ENCODE measurements at places on chromosomes 12 and 14.
A peak's percentile ranks its signal among the peaks of the same experiment; 100 is the strongest.

- no peak for DNase-seq
These were observed 7.7 kb downstream of the FOS start for GRCh38 chr14:75286313-75286712.

DNA sequence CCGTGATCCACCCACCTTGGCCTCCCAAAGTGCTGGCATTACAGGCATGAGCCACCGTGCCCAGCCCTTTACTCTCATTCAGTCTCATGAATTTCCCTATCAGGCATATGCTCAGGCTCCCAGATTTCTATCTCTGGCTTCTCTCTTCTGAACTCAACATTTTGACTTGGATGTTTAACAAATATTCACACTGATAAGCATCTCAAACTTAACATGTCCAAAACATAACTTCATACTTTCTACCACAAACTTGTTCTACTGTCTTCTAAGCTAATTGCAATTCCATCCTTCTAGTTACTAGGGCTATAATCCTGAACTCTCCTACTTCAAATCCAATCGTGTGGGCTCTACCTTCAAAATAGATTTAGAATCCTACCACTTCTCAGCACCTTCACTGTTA, 73.9 kb upstream of the PAWR start:
- no peak for DNase-seq

DNA sequence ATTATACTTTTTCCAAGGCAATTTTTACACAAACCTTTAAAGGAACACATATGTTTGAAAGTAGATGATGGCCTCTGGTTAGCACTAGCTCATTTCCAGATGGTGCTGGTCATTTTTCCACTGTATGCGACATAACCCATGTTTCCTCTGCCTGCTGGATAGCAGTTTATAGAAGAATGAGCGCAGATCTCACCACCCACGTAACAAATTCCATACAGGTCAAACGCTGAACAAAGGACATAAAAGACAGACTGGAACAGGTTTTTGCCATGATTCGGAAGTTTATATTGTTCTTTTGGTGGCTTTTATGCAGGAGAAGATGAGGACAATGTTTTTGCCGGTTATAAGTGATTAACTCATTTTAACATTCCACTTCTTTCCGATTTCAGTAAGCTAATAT, 30.7 kb downstream of the PPP1R36 start:
- no peak for DNase-seq

- peak; percentile 21 for DNase-seq
These were observed 159.4 kb downstream of the TSPAN9 start for GRCh38 chr12:3236345-3237187.

DNA sequence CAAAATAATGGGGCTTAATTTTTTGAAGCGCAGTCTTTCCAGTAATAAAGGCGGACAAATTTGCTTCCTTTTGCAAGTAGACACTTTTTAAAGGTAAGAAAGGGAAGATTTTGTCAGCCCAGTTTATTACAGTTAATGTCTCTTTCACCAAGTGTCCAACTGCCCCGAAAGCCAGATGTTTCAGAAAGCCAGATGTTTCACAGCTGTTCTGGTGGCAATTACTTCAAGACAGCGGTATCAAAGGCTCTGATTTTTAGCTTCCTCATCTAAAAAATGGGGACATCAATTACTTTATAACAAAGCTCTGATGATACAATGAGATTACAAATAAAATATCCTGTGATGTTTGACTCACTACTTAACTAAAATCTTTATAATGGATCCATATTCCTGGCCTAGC, 1.0 kb downstream of the WBP11 start:
- no peak for DNase-seq

DNA sequence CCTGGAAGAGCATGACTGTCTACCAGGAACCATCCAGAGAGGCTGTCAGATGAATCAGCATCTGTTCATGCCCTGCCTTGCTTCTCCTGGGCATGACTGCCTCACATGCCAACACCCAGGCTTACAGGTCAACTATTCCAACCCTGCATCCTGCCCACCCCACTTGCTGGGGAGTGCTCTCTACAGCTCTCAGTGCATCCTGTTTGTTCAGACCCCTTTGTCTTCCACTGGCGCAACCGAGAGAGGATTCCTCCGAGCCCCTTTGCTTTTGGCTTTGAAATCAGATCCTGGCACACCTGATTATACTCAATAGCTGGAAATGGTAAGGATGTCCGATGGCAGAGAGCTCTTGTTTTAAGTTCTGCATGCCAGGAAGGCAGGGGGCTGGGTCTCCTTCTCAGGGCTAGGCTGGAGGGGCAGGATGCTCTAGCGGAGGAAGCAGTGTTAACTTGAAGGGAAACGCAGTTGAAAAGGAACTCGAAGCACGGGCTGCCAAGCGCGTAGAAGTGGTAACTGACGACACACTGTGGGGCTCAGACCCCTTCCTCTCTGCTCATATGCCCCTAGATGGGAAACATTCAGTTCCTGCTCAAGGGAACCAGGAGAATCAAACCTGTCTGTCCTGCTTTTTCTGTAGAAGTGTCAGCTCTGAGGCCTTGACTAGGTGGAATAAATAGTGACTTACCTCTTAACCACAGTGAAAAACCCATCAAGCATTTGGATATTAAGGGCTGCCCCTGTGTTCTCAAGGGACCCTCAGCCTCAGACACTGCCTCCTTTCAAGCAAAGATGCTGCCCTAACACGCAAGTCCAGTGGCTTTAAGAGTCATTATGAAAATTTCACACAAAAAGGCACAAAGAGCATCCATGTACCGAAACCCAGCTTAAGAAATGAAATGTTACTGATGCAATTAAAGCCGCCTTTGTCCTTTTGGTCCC, 297.5 kb downstream of the ZFP36L1 start:
- no peak for DNase-seq

GRCh38 chr12:101793401-101793800, 37.4 kb downstream of the GNPTAB start:
- peak; percentile 85 for DNase-seq

- peak; percentile 67 for DNase-seq
These were observed 10.9 kb downstream of the MTA1 start for GRCh38 chr14:105430565-105430964.

DNA sequence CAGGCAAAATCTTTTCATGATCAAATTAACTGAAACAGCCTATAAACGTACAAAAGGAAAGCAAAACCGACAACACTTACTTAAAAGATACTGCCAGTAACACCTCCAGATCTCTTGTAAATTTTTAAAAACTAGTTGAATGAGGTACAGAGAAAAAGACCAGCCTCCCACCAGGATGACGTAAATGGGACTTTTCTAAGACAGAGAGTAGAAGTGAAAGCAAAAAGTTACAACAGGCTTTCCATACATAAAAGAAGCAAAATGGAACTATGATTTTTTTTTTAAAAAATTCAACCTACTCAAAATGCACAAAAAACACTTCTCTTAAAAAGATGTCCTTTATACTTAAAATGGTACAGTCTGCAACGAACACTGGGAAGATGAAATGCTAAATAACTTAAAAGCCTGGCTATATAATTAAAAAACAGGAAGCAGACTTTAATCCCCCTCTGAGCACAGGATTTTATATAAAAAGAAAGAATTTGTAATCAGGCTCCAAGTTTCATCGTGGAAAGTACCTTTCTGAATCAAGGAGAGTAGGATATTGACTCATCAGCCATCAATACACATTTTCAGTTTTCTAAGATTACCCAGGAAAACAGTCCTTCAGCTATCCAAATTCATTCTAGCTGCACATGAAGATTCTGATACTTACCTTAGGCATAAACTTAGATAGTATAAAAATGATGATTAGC, 14.2 kb upstream of the MYO1A start:
- DNase-seq: no peak

DNA sequence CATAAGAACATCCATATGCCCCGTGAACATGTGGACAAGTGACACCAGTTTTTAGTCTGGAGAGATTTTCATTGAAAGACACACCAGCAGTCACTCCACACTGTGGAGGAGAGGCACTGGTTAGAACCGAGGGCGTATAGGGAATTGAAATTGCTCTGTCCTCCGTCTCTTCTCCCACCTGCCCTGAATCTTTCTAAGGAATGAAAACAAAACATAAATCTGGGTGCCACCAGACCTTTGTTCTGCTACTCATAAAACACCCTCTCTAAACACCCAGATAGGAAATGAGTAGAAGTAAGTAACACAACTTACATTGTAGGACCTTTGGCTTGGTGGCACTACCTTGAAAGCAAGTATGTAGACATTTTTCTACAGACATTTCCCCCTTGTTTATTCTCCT, 37.1 kb upstream of the STON2 start:
- no peak for DNase-seq

- DNase-seq: no peak
These were observed 4.2 kb upstream of the AAAS start for GRCh38 chr12:53325511-53326061.

Data from M059J (cell line).